SW480 (cell line): ENCODE measurements at places on chromosomes 12 and 14.

- no peak for DNase-seq
Measured at GRCh38 chr12:1034751-1035457, 43.9 kb downstream of the ERC1 start.

GRCh38 chr12:52258335-52258901, 16.0 kb upstream of the KRT86 start:
- no peak for DNase-seq

DNA sequence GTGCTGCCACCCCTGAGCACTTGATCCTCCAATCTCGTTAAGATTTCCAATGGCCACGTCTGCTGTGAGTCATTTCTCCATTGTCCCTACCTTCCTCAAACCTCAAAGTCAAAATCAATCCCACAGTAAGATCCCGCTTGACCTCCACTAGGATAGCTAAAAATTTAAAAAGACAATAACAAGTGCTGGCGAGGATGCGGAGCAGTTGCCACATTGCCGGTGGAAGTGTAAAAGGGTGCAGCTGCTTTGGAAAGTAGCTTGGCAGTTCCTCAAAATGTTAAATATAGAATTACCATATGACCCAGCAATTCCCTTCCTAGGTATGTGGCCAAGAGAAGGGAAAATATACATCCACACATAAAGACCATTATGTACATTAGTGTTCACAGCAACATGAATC, 9.5 kb upstream of the BCL7A start:
- DNase-seq, result no peak

- DNase-seq, result no peak
Measured at GRCh38 chr14:50410921-50411320, 14.2 kb upstream of the CDKL1 start.

GRCh38 chr14:55899531-55899930, 218.7 kb upstream of the PELI2 start:
- DNase-seq, result no peak

- DNase-seq, result no peak
Measured at GRCh38 chr12:108666401-108666881, 32.7 kb upstream of the SELPLG start.

GRCh38 chr12:57579011-57579410, 12.0 kb upstream of the PIP4K2C start:
- DNase-seq, result no peak

- peak; percentile 25 for DNase-seq
Measured at GRCh38 chr14:105931808-105932483, 405.6 kb downstream of the TMEM121 start.

DNA sequence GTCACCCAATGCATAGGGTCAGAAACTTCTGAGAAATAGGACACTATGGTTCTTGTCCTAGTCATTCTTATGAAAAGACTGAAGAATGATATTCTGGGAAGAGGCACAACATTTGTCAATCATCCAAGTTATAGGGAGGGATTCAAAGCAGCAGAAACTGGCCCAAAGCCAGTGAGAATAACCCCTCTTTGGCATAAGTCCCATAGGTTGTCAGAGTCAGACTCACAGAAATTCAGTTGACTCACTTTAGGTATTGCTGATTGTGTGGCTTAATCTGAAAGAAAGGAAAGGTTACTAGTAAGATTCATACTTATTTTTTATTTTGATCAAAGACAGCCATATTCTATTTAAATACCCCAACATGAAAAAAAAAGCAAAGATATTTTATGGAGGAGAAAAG, 151.0 kb downstream of the SRGAP1 start:
- no peak for DNase-seq

- no peak for DNase-seq
Measured at GRCh38 chr12:69545081-69545480, 40.2 kb upstream of the CCT2 start.

- DNase-seq, result no peak
Measured at GRCh38 chr12:123614531-123614930, 12.6 kb downstream of the DDX55 start.

- peak; percentile 53 for DNase-seq
Measured at GRCh38 chr12:80412343-80412953, 31.6 kb upstream of the PTPRQ start.

GRCh38 chr12:56785141-56785865, 22.2 kb downstream of the HSD17B6 start:
- DNase-seq, result no peak

DNA sequence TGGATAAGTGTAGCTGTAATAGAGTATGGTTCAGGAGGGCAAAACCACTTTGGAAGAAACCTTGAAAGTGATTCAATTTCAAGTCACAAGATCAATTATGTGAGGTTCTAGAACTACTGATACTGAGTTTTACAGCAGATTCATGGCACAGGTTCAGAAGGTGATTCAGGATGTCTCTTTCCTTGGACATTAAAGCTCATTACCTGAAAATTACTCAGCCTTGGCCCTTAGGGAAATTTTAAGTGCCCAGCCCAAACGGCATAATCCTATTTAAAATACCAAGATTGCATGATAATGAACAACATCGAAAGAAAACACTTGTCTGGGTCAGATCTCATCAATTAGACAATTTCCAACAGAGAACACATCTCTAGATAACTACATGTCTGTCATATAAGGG, 70.2 kb upstream of the SLC38A2 start:
- no peak for DNase-seq

DNA sequence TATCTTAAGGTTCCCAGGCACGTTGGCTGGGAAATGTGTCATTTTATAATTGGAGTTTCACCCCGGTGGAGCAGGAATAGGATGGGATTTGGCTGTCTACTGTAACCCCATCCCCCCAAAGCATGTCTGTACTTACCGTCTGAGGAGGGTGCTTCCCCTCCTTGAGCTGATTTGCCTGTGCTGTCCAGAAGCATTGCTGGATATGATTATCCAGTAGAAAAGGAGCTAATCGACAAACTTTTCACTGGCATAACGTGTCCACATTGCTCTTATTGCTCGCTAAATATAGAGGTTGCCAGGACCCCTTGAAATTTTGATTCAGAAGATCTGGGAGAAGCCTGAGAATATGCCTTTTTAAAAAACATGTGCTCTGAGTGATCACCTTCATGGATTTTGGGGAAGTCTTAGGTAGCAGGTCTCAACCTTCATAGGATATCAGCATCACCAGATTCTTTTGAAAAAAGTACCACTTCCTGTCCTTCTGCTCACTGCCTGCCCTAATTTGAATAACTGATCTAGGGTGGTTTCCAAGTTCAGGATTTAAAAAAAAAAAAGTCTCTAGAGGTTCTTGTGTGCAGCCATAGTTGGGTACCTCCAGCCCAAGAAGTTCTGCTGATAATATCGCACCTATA, 80.4 kb upstream of the KCNA1 start:
- no peak for DNase-seq

GRCh38 chr12:22536971-22537544, 7.3 kb downstream of the C2CD5 start:
- no peak for DNase-seq
